DMS53 (cell line): ENCODE measurements at places on chromosomes 2 and 18.

- no peak for DNase-seq
Measured at GRCh38 chr2:120883607-120884440, 148.2 kb downstream of the GLI2 start.

- peak; percentile 98 for DNase-seq
Measured at GRCh38 chr18:77114415-77115191, 18.0 kb downstream of the MBP start.

DNA sequence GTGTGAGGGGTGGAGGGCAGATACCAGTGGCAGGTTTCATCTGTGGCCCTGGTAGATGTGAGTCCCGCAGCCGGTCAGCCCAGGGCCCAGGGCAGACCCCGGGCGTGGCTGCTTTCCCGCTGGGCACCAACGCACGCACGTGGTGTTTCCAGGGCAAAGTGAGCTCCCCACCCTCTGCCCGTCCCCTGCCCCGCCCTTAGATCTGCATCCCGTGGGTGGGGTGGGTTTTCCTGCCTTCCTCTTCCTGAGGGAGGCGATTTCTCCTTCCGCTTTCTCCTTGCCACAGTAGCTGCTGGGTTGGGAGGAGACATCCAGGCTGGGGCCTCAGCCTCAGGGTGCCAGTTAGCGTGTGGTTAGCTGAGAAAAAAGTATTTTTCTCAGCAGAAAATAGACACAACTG lies 49.6 kb downstream of the ODC1 start:
- DNase-seq, result no peak

GRCh38 chr2:110116033-110116710 lies 550 bp upstream of the MALL start:
- peak; percentile 51 for DNase-seq

- no peak for DNase-seq
Measured at GRCh38 chr2:188129677-188130076, 162.0 kb upstream of the GULP1 start.

DNA sequence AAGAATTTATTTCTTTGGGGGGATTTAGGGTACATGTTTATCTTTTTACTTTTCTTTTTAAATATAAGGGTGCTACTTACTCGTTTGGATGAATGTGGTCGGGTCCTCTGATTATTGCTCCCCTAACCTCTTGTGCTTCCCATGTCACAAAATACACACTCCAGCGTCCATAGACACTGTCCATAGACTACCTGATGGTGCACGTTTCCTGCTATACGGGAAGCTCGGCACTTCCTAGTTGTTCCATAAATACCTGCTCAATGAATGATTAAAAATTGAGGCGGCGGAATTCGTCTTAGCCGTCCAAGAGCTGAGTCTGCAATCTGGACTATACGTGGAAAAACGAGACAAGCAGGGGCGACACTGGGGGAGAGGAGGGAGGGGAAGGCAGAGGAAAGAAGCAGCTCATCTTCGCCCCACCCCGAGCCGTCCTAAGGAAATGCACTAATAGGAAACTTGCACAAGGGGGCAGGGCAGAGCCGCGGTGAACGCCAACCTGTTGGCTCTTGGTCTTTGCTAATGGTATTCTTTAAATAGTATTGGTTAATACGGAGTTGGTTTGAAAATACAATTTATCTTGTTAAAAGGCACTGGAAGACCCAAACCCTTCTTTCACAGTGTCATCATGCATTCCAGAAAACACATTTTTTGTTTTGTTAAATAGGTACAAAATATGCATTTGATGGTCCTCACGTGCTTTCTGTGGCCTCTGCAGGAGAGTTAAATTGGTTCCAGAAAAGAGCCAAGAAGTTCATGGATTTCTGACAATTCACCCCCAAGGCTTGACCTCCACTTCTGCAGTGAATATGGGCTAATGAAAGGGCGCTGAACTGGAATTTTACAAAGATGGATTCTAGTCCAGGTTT lies 73.0 kb upstream of the KCTD1 start:
- peak; percentile 89 for DNase-seq

- DNase-seq, result peak; percentile 31
Measured at GRCh38 chr2:199228887-199229819, 228.6 kb downstream of the SATB2 start.

DNA sequence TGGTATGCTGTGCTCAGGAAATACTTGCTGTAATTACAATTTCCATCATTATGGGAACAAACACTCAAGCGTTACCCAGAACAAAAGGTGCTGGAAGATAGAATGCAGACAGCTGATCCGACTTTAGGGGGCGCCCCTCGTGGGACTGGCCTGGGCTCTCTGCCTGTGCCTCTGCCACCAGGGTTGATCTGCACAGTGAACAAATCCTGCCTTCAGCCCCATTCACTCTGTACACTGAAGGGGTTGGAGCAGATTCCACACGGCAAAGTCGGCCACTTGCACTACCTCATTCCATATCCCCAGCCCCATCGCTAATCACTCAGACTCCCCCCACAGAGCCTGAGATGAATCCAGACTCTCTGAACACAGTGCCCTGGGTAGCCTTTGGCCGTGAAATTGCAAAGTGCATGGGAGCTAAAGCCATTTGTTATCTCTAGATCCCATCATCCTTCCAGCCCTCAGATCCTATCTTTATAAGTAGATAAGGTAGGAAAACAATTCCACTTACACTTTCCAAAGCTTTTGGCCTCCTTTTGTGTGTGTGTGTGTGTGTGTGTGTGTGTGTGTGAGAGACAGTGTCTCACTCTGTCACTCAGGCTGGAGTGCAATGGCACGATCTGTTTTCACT lies 69.3 kb downstream of the INPP5D start:
- DNase-seq, result no peak

- DNase-seq, result peak; percentile 59
Measured at GRCh38 chr2:138829326-138829919, 49.2 kb upstream of the NXPH2 start.

GRCh38 chr2:120496759-120497158 lies 150.8 kb downstream of the INHBB start:
- DNase-seq, result no peak

- DNase-seq, result no peak
Measured at GRCh38 chr2:145798419-145798818, 1278.5 kb upstream of the ZEB2 start.

- DNase-seq, result no peak
Measured at GRCh38 chr18:44548291-44549221, 132.1 kb upstream of the SETBP1 start.

DNA sequence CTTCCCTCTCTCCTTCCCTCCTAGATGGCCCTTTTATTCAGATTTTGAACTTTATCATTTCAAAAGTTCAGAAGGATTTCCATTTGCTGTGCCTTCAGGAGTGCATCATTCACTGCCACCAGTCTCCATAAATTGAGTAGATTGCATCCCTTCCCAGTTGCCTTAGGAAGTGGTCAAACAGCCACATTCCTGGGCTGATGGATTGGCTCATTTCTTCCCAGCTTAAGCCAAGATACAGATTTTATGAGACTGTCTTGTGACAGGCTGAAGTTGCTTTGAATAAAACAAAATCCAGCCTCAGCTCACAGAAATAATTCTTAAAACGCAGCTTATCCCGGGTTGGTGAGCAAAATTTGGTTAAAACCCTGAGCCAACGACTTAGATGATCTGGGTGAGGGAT lies 9.8 kb downstream of the NRP2 start:
- no peak for DNase-seq

GRCh38 chr2:121104721-121105141 lies 180.3 kb downstream of the TFCP2L1 start:
- DNase-seq, result no peak

DNA sequence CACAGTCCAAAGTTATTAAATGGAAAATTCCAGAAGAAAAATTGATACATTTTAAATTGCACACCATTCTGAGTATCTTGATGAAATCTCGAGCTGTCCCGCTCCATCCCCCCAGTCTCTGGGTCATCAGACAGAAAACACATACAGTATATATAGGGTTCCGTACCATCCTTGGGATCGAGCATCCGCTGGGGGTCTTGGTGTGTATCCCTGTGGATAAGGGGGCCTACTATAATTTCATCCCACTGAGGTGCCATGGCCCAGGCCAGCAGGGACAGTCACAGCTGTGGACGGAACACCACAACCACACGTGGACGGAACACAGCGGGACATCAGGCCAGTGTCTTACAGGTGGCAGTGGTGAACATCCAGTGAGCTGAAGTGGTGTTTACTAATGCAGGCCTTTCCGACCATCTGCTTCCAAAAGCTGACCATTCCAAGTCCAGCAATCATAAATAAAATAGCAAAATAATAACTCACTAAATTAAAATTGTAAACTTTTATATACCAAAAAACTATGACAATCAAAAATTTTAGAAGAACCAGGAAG lies 14.0 kb downstream of the TWIST2 start:
- no peak for DNase-seq

- DNase-seq, result no peak
Measured at GRCh38 chr2:83238111-83238510, 1221.0 kb downstream of the SUCLG1 start.

DNA sequence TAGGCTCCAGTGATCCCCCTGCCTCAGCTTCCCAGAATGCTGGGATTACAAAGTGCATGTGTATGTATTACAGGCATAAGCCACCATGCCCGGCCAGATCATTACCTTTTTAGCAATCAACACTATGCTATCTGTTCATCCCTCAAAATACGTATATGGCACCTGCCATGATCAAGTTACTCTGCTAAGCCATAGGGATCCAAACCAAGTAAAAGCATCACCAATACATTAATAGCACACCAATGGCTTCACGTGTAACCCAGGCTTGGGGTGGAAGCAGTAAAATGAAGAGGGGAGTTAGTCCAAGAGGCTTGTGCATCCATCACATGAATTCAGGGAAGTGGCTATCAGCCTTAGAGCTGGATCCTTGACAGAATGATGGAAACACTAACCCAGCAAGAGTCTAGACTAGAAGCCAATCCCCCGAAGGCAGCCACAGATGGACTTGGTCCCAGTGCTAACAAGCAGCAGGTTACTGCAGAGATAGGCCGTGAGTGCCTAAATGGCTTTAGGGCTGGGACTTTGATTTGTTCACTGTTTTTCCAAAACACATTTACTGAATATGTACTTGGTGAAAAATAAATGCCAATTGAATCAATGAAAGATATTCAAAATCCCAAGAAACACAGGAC lies 11.3 kb downstream of the HDLBP start:
- no peak for DNase-seq

DNA sequence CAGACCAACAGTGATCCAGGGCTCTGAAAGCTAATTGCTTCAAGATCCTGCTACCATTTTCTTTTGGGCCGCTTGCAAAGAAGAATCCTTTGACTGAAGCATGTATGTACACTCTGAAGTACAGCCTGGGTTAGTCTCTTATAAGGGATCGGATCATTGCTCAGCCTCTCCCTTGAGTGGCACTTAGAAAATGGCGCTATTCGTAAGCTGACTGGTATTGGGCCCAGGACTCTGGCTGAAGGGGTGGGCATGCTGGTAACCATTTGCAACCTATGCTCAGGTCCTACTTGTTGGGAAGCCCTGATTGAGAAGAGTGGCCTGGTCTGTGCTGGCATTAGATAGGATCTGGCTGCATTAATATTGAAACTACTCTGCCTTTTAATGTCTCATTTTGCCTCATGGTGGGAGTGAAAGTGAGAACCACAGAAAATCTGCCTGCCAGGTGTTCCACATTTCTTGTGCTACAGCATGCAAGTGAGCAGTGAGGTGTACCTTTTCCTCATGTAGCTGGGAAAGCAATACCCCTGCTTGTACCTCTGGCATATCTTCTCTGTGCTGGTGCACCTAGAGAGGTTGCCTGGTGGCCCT lies 661 bp upstream of the MGAT5 start:
- no peak for DNase-seq

GRCh38 chr2:96747061-96747617 lies 7.3 kb upstream of the LMAN2L start:
- DNase-seq, result no peak

DNA sequence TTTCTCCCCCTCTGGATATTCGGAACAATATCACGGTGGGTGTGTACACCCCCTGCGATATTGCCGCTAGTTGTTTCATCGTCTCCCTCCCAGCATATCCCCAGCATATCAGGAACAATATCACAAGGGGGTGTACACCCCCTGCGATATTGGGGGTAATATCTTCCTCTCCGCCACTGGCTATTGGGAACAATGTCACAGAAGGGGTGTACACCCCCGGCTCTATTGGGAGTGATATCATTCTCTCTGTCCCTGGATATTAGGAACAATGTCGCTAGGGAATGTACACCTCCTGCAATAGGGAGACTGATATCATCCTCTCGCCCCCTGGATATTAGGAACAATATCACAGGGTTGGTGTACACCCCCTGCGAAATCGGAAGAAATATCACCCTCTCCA lies 1932.0 kb downstream of the SUCLG1 start:
- no peak for DNase-seq

GRCh38 chr2:226600802-226601201 lies 198.8 kb downstream of the IRS1 start:
- DNase-seq, result no peak

DNA sequence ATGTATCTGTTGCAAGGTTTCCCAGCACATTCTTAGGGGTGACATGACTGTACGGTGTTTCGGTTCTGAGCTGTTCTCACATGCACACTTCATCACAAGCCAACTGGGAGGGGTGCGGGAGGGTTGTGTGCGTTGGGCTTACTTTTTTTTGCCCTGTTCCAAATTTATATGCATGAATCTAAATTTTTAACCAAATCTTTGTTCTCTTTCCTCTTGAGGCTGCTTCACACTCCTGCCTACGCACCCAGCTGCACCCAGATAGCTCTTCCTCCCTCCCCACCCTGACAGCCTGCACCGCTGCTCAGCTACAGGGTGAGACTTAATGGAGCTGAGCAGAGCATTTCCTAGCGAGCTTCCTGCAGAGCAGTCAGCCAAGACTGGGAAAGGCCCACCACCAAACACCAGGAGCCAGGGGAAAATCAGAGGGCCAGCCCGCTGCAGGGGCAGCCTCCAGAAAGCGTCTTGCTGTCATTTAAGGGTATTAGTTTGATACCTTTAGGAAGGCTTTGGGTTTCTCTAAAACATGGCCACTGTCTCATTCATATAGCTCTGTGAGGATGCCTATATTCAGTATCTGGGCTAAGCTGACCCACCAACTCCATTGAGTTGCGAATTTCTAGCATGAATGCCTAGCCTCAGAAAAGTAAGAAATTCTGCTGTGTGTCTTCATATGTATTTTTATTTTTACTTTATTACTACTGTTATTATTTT lies 84.5 kb downstream of the POU3F3 start:
- DNase-seq, result no peak

- DNase-seq, result no peak
Measured at GRCh38 chr18:29779096-29779495, 1263.4 kb downstream of the DSC3 start.

DNA sequence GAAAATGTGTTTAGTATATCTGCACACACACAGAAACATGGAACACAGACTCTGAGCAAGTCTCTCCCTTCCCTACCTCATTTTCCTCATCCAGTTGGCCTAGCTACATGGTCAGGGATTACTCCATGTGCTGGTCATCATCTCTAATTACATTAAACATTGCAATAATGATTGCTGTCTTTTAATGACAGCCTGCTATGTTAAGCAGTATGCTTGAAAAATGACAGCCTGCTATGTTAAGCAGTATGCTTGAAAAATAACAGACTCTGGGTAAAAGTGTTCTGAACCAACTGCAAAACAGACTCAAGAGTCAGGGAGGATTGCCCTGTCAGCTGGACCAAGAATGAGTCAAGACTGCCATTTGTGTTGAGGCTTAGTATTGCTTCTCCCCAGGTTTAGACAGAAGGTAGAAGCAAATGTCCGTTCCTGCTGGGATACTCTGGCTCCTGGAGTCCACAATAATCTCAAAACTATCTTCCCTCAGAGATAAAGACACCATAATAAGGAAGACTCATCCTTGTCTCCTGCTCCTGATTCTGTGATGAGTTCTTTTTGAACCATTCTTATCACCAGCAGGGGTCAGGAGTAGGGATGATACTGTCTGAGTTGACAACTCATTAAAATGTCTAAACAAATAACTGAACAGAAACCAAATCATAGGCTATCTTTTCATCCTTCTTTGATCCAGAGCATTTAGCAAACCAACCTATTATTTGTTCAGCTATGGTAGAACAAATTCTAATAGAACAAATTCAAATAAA lies 57.7 kb downstream of the CCDC93 start:
- DNase-seq, result peak; percentile 13
